ENCODE measurements at places on chromosomes 11 and 22.

GRCh38 chr11:29802522-29802921 is 214.3 kb downstream of the KCNA4 start:
- no peak for DNase-seq

- DNase-seq = no peak
Measured at GRCh38 chr22:37302674-37303555, 20.6 kb downstream of the CYTH4 start.

DNA sequence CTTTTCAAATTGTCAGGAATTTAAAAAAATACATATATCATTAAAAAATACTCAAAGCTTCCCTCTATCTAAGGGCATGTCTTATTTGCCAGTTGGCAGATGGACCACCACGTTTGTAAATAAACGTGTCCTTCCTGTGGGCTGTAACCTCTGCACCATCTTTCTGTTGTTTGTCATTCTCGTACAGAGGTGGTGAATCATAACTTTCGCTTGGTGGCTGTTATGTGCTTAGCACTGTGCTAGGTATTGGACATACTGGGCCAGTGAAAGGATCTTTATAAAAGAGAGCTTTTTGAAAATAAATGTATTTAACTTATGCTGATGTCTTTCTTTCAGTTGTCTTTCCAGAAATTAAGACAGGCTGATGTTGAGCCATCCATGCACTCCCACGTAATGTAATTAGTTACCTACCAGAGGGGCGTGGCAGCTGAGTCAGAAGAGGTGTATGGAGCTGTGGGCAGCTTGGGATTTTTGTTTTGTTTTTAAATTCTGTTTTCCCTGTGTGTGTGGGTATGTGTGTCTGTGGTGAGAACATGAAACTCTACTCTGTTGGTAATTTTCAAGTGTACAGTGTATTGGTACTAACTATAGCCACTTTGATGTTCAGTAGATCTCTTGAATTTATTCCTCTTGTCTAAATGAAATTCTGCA is 62.7 kb downstream of the TECTA start:
- no peak for DNase-seq

DNA sequence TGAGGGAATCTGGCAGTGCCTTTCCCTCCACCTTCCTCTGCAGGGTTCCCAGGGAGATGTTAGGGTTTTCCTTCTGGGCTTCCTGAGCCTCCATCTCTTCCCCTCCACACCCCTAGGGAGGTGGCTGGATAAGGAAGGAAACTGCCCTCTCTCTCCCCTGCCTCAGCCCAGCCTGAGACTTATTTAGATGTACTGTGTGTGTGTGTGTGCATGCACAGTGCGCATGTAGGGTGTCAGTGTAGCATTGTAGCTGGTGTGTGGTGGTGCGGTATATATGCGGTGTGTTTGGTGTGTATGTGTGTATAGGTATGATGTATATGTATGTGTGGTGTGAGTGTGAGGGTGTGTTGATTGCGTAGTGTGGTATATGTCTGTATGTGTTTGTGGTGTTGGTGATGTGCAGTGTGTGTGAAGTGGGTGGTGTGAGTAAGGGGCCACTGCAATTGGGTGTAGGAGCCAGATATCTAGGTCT is 1.5 kb downstream of the FXYD6 start:
- DNase-seq = no peak

GRCh38 chr11:95154514-95154913 is 64.9 kb downstream of the ENDOD1 start:
- no peak for DNase-seq

All from substantia nigra (tissue), 51 donors.